CD8-positive, alpha-beta memory T cell (primary cell): ENCODE measurements at places on chromosomes 12 and 14.

DNA sequence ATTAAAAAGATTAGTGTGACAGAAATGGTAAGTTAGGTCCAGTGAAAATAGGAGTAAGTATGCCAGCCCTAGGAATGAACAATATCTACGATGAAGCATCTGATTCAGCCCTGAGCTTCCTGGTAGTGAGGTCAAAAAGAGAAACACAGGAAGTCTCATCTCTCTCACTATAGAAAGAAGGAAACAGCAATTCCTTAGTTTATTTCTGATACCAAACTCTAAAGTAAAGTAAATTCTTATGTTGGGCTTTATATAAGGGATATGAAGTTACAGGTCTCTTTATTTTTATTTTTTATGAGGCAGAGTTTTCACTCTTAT is 76.7 kb upstream of the RFLNA start:
- no peak for DNase-seq

- no peak for DNase-seq
Measured at GRCh38 chr14:99606359-99606758, 2.4 kb upstream of the CCDC85C start.

GRCh38 chr12:92089559-92089958 is 56.1 kb downstream of the BTG1 start:
- no peak for DNase-seq

DNA sequence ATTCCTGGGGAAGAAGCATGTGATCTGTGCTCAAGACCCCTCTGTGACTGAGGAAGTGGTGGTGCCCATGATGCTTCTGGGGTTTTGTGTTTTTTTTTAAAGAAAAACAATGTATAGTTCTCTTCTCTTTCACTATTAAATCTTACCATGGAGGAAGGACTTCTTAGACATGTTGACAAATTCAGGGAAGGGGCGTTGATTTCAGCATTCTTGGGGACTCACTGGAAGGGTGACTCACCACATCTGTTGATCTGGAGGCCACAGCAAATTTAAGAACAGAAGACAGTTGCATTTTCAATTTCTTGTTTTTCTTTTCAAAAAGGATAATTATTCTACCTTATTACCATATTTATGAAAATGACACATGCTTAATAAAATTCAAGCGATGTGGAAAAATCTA is 152.9 kb upstream of the RTL1 start:
- DNase-seq: no peak

GRCh38 chr12:121603581-121603980 is 22.7 kb upstream of the ORAI1 start:
- no peak for DNase-seq
